ENCODE measurements at places on chromosomes 6 and 20.

DNA sequence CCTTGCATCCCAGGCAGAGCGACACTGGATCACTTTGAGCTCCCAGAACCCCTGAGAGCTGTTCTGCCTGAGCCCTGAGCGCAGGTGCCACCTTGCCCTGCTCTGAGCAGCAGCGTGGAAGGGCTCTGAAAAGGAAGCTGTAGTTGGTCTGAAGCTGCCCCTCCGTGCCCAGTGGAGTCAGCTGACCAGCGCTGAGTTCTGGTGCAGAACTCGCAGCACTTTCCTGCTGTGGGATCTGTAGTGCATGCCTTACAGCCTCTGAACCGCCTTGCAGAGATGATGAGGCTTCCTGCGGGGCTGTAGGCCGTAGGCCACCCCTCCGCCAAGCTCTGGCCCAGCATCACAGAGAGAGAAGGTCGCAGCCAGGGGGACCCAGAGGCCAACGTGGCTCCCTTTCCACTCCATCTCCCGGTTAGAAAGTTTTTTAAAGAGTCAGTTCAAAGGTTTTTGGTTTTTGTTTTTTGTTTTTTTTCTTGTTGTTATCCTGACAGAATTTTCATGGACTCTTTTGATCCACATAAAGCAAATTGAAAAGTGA is 158.3 kb upstream of the CST7 start:
- no peak for DNase-seq

- DNase-seq: no peak
These were observed 37.2 kb upstream of the STXBP5 start for GRCh38 chr6:147166992-147167391.

GRCh38 chr20:49447946-49448809 is 34.3 kb downstream of the KCNB1 start:
- no peak for DNase-seq

GRCh38 chr6:153790048-153790447 is 249.0 kb upstream of the OPRM1 start:
- no peak for DNase-seq

DNA sequence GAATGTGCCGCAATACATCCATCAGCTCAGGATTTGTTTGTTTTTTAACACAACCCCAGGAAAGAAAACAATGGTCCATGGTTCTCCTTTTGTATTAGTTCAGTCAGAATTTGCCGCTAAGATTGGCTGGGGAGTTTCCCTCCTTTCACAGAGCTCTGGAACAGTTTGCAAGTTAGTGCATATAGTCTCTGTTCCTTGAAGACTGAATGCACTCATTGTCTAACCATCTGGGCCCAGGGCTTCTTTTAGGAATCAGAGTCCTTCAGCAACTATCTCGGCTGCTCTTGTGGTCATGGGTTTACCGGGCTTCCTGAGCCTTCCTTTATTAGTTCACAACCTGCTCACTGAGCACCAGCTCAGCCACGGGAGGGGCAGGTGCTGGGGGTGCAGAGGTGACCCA is 121.3 kb downstream of the SLC23A2 start:
- DNase-seq: no peak

- DNase-seq: no peak
These were observed 130.8 kb downstream of the SOBP start for GRCh38 chr6:107620732-107621131.

- DNase-seq: no peak
These were observed 83.5 kb downstream of the WASF1 start for GRCh38 chr6:110095935-110096334.

DNA sequence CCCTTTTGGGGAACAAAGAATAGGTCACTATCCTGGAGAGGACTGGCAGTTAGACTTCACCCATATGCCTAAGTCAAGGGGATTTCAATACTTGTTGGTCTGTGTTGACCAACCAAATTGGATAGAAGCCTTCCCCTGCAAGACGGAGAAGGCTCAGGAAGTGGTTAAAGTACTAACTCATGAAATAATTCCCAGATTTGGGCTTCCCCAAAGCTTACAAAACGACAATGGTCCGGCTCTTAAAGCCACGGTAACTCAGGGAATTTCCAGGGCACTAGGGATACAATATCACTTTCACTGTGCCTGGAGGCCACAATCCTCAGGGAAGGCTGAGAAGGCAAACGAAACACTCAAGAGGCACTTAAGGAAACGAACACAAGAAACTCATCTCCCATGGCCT is 223.1 kb downstream of the GMPR start:
- DNase-seq: no peak

DNA sequence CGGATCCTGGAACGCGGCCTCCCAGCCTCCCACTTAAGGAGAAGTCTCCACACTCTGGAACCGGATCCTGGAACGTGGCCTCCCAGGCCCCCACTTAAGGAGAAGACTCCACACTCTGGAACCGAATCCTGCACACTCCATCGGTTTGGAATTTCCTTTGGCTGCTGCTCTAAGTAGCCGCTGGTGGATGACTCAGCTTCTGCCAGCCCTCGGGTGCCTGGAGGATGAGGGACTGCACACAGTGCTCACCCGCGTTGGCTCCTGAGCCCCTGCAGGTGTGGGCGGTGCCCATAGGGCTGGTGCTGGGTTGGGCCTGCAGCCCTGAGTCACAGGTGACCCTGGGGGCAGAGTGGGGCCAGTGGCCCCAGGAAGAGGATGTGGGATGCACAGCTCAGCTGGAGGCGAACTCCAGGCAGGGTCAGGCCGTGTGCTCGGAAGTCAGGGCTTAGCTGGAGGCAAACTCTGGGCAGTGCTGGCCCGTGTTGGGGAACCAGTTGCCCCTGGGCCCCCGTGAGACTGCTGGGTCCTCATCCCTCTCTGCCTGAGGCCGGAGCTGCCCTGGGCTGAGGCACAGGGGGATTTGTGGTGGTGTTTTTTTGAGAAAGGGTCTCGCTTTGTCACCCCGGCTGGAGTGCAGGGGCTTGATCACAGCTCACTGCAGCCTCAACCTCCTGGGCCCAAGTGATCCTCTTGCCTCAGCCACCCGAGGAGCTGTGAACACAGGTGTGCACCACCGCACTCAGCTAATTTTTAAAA is 13.9 kb upstream of the TNFRSF6B start:
- DNase-seq: no peak

GRCh38 chr6:33634161-33634727 is 13.1 kb downstream of the ITPR3 start:
- DNase-seq: no peak

DNA sequence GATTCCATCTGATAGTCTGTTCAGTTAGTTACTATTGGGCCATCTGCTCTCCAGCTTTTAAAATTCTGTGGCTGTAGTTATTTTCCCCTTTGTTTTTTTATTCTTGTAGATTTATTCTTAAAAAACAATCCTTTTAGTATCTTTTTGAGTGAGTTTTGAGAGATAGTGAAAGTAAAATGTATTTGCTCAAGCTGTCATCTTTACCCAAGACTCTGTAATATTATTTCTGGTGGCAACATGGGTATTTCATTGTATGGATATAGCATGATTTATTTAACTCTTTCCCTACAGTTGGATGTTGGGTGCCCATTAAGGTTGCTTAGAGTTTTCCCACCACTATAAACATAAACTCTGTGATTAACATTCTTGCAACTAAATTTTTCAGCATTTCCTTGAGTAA is 24.6 kb downstream of the STK4 start:
- DNase-seq: no peak

GRCh38 chr6:154156135-154156896 is 117.3 kb downstream of the OPRM1 start:
- peak; percentile 33 for DNase-seq

GRCh38 chr6:137875606-137876005 is 8.5 kb downstream of the TNFAIP3 start:
- no peak for DNase-seq

DNA sequence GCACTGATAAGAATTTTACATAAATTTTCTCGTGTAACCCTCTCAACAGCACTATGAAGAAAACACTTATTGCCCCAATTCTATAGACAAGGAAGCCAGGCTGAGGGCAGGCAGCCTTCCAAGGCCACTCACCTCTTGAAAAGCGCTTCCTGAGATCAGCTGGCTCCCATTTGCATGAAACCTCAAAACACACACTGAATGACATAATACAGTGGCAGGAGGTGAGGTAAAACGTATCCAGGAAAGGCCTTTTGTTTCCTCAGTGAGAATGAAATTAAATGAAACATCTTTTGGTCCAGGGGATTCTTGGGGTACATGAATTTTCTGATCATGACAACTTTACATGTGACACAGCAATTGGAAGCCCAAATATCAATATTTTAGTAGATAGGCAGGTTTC is 112.5 kb downstream of the WDR27 start:
- DNase-seq: peak; percentile 63

DNA sequence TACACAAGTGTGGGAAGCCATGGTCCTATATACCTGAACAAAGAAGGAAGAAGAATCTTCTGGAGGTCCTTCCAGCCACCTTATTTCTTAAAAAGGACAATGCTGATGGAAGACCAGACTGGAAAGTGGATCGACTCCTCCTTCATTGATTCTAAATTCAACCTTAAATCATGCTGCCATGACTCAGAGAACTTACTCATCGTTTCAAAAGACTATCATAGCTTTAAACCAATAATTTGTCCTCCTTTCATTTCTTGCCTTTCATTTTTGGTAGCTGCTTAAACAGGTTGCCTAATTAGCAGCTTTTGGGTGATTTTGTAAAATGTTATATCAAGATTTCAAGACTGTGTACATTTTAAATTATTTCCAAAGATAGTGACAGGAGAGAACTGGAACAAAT is 60.8 kb downstream of the RTN4IP1 start:
- no peak for DNase-seq

GRCh38 chr20:2480381-2480780 is 9.8 kb upstream of the SNRPB start:
- no peak for DNase-seq

- DNase-seq: no peak
These were observed 230.4 kb upstream of the CST7 start for GRCh38 chr20:24718696-24719095.

GRCh38 chr6:33944686-33945411 is 141.0 kb upstream of the MLN start:
- no peak for DNase-seq

GRCh38 chr6:147726342-147726741 is 217.9 kb downstream of the SAMD5 start:
- DNase-seq: no peak

DNA sequence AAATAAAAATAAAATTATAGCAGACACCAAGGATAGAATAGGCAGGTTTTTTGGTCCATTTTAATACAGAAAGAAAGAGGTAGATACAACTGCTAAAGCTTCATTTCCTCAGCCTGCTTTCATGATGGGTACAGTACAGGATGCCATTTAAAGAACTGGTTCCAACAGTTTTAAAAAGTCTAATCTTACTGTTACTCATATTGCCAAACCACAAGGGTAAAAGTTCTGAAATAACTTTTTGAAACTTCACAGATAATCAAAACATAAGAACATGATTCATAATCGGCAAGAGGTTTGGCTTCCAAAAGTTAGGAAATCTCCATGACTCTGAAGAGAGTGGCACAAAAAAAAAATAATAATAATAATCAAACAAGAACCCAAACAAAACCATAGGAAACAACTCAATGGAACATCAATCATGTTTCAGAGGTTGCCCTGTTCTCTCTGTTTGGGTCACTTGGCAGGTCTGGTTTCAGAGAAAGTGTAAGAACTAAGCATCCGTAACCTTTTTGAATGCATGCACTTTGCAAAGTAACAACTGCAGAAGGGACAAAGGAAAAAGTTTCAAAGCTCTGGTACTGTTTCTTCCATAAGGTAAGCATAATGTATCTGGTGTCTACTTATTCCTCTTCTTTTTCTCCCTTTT is 79.7 kb downstream of the SMLR1 start:
- DNase-seq: no peak

DNA sequence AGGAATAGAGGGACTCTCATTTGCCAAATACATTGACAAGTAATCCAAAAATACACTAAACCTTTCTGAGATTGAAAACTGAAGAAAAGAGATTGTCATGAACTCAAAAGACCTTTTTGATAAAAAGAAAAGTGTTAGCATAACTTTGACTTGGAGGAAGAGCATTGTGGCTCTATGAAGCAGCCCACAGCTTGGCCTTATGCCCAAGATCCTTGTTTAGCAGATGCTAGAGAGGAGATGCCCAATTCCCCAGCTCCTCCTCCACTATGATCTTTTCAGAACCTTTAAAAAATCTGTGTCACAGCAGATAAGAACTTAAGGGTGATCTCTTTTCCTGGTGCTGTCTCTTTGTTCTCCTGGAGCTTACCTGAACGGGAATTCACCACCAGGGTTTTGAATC is 35.8 kb upstream of the IGF2R start:
- no peak for DNase-seq

GRCh38 chr6:105740946-105741645 is 338.2 kb upstream of the PREP start:
- DNase-seq: peak; percentile 58

DNA sequence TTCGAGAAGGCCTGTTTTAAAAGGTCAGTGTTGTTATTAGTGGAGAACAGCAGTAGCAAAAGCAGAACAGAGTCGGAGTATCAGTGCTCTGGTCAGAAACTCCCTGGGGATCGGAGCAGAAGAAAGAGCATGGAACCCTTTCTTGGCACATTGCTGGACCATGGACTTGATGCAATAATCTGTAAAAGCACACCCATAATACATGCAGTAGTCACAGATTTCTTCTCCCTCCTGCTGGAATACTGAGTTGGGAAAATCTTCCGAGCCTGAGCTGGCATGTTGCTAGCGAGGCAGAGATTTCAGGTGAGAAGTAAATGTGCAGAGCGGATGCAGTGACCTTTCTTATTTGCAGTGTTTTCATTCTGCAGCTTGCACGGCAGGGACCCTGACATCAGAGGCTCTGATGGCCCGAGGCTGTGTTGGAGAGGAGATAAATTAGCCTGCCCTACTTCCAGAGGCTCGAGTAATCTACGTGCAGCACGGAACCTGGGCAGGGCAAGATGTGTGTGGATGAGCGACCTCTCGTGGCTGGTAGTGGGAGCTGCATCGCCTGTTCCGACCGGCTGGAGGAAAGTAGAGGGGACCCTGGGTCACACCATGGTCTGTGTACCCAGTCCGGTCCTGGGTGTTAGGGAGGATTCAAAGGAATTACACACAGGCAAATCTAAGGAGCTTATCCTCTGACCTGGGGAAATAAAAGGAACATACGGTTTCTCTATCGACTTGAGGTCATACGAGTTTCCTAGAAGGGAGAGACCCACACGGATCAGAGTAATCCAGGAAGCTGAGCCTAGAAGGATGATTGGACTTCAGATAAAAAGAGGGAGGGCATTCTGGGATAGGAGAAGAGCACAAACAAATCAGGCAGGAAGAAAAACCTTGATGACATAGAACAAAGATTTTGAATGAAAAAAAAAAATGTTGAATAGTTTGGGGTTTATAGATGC is 137.0 kb upstream of the STMND1 start:
- peak; percentile 59 for DNase-seq

DNA sequence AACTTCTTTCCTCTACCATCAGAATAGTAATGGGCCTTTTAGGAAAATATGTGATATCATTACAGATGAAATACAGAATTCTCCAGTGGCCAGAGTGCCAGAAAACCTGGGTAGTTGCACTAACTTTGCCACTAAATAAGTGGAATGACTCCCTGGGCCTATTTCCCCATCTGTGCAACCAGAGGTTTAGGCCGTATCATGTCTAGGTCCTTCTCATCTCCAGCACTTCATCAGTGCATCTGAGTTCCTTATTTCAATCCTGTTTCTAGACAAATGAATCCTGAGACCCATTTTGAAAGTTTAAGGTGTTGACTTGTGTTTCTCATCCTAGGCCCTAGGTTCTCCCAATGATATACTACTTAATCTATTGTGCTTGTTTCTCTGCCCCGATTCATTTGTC is 236.2 kb downstream of the CD83 start:
- DNase-seq: no peak

- DNase-seq: no peak
These were observed 141.5 kb upstream of the PDE7B start for GRCh38 chr6:135710042-135710441.

GRCh38 chr6:115717062-115717461 is 343.6 kb downstream of the FRK start:
- no peak for DNase-seq
